ENCODE measurements at places on chromosomes 16 and 17. TPM values are rescaled to one million over a fixed set of nuclear protein-coding genes. Genes with fewer than 3 reads are reported as not detected.

DNA sequence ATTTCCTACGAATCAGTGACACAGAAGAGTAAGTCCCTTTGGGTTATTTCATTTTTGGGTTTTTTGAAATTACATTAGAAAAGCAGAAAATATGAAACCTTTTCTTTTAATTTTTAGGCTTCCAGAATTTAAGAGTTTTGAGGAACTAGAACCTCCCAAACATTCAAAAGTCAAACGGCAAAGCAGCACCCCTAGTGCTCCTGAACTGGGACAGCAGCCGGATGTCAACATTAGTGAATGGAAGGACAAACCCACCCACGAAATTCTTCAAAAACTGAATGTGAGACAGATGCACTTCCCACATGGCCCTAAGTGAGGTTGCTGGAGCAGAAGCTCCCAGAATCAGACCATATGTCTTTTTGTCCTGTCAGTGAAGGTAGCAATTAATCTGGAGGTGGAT, 199.4 kb downstream of the PHKB start:
- no peak for DNase-seq

GRCh38 chr16:87464691-87465300, 28.0 kb downstream of the ZCCHC14 start:
- peak; percentile 79 for DNase-seq

DNA sequence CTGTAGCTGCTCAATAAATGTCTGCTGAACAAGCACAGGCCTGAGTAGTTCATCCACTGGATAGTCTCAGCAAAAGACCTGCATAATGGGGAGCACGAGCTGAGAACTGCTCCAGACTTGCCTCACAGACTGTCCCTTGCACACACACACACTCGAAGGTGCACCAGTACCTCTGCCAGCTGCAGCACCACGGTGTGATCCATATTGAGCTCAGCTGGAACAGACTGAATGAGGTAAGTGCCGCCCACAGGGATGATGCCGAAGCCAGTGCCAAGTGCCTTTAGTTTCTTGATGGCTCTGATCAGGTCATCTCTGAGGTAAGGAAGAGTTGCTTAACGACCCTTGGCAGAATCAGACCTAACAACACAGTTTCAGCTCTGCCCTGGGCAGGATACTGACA, 11.6 kb downstream of the SNF8 start:
- no peak for DNase-seq

Gene SDR42E2
- total RNA-seq: 0.27 TPM

GRCh38 chr17:28018439-28019070, 23.9 kb upstream of the NLK start:
- no peak for DNase-seq

GRCh38 chr17:6498901-6499540, 54.8 kb downstream of the PIMREG start:
- no peak for DNase-seq

DNA sequence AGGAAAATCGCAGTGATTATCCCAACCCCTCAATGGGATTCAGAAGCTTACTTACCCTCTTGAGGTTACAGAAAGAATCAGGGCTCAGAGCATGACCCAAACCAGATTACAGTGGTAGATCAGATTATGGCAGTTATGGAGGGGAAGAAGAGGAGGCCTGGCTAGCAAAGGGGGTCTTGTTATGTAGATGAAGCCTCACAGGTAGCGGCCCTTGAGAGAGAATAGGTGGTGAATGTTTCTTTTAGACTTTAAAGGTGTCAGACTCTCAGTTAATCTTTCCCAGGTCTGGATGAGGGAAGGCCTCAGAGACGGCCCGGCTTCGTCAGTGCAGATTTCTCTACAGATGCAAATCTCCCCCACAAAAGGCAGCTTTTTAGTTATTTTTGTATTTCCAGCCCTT, 15.6 kb downstream of the RNF112 start:
- DNase-seq: no peak

GRCh38 chr17:60577147-60577915, 22.7 kb upstream of the PPM1D start:
- peak; percentile 34 for DNase-seq

GRCh38 chr16:1345087-1345486, 6.6 kb downstream of the TSR3 start:
- no peak for DNase-seq

GRCh38 chr16:12020009-12020408, 43.5 kb downstream of the SNX29 start:
- no peak for DNase-seq

DNA sequence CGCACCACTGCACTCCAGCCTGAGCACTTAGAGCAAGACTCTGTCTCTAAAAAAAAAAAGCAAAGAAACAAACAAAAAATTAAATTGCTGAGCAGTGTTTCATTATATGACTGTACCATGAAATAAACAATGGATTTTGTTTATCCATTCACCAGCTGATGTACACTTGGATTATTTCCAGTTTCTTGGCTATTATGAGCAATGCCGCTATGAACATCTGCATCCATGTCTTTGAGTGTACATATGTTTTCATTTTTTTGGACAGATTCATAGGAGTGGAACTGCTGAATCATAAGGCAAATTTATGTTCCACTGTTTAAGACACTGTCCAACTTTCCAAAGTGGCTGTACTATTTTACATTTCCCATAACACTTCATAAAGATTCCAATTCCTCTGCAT, 8.0 kb downstream of the RNF157 start:
- DNase-seq: no peak

Gene RPAIN
- 27.2 TPM for total RNA-seq

Gene CENPX
- total RNA-seq: 32.3 TPM

GRCh38 chr16:80759419-80760162, 44.8 kb downstream of the CDYL2 start:
- DNase-seq: no peak

GRCh38 chr17:6753546-6753945, 2.3 kb upstream of the XAF1 start:
- DNase-seq: no peak

Gene CCR7
- total RNA-seq: 4.6 TPM

GRCh38 chr16:86578611-86579267, 390 bp downstream of the FOXL1 start:
- no peak for DNase-seq

DNA sequence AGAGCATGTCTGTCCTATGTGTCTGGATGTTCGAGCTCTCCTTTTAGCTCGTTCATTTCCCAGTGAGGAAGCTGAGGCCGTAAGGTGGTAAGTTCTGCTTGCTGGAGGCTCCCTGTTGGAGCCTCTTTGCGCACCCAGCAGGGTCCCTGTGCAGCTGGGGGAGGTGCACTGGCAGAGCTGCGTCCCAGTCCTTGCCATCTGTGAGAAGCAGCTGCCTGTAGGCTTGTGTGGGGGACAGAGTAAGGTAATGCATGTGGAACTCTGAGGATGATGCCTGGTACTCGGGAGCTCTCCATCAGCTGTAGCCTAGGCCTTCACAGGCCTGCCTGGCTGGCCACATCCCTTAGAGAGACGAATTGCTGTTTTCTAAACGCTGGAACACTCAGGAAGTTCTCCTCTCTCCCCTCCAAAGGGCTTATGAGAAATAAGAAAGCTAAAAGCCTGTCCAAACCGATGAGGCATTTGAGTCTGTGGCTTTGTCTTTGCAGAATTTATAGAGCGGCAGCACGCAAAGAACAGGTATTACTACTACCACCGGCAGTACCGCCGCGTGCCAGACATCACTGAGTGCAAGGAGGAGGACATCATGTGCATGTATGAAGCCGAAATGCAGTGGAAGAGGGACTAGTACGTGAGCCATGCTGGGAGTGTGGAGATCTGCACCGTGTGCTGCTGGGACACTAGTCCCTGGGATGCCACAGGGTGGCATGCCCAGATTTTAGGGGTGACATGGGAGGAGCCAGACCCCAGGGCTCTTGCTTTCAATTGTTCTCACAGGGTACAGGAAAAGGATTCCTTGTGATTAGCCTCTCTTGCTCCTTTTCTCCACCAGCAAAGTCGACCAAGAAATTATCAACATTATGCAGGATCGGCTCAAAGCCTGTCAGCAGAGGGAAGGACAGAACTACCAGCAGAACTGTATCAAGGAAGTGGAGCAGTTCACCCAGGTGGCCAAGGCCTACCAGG, 1.6 kb downstream of the NDUFB10 start:
- DNase-seq: no peak

- no peak for DNase-seq
Measured at GRCh38 chr16:50613281-50613963, 65.2 kb downstream of the NKD1 start.

DNA sequence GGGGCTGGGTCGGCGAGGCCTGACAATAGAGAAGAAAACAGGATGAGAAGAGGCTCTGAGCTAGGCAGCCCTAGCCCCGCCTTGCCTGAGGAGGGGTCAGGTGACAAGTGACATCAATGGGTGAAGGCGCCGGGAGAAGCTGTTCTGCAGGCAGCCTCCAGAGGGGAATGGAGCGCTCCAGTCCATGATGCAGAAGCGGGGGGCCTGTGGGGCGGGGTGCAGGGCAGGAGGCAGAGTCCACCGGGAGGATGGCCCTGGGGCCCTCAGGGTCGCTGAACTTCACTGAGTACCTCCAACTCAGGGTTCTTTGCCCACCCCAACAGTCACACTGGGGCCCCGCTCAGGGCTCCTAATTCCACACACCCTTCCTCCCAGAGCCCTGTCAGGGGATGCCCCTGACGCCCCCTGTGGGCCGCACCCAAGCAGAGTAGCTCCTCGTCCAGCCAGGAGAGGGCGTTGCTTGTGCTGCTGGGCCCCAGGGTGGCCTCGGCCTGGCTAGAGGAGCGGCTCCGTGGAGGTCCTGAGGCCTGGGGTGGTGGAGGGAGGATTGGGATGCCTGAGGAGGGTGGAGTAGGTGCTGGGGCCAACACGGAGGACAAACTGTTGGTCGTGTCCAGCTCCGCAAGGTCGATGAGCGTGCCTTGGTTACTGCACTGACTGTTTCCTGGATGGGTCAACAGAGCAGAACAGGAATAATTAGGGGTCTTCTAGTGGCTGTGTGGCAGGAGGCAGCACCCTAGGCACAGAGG, 20.8 kb downstream of the GGA3 start:
- peak; percentile 63 for DNase-seq

- DNase-seq: no peak
Measured at GRCh38 chr17:60528828-60529227, 2.8 kb upstream of the APPBP2 start.

- DNase-seq: no peak
Measured at GRCh38 chr17:74329378-74329777, 3.4 kb downstream of the KIF19 start.

GRCh38 chr16:81237282-81237681, 1.2 kb upstream of the BCO1 start:
- DNase-seq: no peak

DNA sequence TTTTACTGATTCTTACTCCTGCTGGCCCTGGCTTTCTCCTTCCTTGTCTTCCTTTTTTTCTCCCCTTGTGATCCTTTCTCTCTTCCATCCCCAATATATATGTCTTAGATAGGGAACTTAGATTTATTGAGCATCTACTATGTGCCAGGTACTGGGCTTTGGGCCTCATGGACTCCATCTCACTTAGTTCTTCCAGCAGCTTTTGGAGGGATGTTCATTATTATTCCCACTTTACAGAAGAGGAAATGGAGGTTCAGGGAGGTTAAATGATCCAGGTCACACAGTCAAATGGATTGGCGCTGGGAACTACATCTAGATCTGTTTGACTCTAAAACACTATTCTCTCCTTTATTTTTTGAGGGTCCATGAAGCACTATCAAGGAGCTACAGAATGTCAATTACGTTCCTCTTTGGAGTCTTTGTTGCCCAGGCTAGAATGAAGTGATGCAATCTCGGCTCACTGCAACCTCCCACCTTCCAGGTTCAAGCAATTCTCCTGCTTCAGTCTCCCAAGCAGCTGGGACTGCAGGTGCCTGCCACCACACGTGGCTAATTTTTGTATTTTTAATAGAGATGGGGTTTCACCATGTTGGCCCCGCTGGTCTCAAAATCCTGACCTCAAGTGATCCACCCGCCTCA, 19.0 kb upstream of the PRKCA start:
- no peak for DNase-seq

DNA sequence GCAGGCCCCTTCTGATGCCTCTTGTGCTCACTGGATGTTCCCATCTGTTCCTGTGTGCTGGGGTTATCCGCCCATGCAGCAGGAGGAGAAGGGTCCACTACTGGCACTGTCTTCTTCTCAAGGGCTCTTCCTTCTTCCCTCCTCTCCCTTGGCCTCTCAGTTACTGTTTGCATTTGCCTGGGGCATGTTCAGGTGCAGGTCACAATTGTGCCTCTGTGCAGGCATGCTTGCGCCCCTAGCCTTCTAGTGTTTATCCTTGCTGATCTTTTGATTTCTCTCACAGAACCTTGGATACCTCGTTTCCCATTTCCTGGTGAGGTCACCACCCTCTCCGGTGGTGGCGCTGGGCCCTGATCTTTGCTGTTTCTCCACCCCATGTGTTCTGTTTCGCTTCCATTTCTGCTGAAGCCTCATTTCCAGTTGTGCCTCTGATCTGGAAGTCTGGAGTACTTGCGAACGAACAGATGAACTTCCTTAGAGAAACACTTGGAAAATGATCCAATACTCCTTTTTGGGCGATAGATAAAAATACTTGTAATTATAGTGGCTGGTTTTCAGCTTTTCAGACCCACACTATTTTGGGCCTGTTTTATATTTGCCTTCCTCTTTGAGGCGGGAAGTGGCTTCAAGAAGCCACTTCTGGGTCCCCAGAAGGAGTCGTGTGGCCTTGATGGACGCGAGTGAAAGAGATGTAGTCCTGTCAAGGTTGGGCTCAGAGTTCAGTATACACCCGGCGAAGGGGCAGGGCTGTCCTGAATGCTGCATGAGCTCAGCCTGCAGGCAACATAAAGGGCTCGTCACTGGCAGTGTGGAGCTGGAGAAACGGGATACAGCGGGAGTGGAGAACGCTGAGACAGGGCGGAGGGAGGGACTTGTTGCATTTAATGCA, 312.9 kb downstream of the SNX29 start:
- DNase-seq: no peak

Gene SOST
- total RNA-seq: not detected

DNA sequence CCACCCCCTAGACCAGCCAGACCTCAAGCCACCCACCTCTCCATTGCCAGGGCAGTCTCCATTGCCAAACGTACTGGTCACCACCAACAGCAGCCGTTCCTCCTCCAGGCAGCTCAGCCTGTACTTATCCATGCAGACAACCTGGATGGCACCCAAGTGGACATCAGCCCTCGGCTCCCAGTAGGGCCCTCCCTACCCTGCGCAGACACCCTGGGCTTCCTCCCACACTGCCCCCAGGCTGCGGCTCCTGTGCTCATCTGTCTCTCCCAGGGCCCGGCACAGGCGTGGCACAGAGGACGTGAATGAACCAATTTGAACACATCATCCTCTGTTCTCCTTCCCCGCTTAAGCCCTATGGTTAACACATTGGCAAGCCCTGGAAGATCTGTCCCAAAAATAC, 29.5 kb downstream of the NOS2 start:
- no peak for DNase-seq

DNA sequence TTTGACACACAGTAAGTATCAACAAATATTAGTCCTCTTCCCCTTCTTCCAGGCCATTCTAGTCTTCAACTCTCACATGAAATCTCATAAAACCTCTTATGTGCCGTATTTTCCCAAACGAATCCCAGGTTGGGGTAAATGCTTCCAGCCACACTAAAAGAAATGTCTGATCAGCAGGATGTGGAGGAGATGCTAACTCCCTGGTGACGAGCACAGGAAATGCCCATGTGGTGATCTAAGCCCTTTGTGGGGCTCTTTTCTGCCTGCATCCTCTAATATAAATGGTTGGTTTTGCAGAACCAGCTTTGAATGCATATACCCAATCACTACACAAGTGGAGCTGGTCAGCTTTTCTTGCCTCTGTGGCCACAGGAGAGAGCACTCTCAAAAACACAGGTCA, 498.2 kb upstream of the ERCC4 start:
- no peak for DNase-seq

GRCh38 chr17:1485423-1486376, 6.8 kb downstream of the MYO1C start:
- DNase-seq: no peak
